ENCODE measurements at places on chromosomes 16 and 17.

DNA sequence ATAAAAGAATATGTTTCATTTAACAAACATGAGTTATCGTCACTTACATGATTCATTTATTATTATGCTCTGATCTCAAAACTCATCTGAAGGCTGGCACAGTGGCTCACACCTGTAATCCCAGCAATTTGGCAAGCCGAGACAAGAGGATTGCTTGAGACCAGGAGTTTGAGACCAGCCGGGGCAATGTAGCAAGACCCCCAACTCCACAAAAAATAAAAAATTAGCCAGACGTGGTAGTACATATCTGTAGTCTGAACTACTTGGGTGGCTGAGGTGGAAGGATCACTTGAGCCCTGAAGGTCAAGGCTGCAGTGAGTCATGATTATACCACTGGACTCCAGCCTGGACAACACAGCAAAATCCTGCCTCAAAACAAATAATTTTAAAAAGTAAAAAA lies 16.0 kb downstream of the APPBP2 start:
- DNase-seq, result no peak

- peak; percentile 92 for DNase-seq
These were observed 54.4 kb upstream of the ICAM2 start for GRCh38 chr17:64074704-64075426.

DNA sequence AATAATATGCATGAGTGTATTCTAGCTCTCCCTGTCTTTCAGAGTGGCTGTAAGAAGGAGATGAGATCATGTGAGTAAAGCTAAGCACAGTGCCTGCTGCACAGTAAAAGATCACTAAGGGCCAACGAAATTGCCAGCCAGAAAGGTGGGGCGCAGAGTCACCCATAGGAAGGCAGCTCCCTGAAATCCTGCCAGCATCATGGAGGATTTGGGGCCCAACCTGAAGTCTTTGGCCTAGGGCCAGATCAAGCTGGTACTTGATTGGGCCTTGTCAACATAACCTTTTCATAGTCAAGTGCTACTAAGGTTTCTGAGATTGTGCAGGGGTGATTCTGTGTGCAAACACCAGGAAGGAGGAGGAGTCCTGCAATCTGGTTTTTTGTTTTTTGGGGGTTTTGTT lies 16.5 kb downstream of the SCNN1B start:
- DNase-seq, result no peak

DNA sequence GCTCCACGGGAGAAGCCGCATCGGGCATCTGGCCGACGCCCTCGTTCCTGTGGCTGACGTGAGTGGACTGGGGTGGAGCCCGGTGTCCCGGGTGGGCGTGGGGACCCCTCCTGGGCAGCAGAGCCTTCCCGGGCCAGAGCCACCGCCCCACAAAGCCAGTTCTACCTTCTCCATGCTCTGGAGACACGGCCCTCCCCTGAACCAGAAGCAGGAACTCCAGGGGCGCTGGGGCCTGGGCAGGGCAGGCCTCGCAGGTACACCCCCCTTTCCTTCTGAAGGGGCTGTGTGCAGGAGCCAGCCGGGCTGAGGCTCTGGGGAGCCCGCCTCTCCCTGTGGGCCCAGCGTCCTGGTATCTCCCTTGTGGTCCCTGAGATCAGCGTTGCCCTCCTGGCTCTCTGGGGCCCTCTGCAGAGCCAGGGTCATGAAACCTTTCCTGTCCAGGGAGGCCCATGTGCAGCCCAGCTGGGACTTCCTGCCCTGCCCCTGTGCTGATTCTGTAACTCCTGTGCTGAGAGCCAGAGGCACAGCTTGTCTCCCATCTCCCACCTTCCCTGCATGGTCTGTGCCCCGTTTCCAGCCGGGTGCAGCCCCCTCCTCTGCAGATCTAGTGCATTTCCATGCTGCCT lies 6.5 kb downstream of the PIGQ start:
- DNase-seq, result no peak

DNA sequence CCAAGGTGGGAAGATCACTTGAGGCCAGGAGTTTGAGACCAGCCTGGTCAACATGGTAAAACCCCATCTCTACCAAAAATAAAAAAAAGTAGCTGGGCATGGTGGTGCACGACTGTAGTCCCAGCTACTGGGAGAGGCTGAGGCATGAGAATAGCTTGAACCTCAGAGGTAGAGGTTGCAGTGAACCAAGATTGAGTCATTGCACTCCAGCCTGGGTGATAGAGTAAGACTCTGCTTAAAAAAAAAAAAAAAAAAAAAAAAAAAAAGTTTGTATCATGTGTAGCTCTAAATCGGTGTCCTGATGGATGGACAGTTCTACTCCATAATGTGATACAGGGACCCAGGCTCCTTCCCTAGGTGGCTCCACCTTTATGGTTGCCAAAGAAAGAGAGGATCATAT lies 497.1 kb upstream of the RBFOX1 start:
- no peak for DNase-seq

DNA sequence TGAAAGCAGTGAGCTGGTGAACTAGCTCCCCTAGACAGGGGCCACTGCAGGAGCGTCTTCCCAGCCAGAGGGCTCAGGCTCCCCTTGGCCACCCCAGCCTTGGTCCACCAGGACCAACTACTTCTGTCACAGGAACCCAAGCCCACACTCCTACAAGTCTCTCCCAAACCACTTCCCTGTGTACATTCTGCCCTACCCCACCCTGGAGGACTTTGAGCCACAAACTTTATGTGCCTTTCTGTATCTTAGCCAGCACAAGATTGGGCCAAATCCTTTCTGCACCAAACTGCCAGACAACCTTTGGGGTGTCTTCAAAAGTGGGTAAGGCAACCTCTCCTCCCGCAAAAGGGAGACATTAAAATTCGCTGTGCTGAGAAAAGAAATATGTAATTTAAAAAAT lies 31.6 kb downstream of the EFCAB5 start:
- DNase-seq, result no peak

- no peak for DNase-seq
These were observed 10.1 kb downstream of the THRA start for GRCh38 chr17:40072735-40073346.

DNA sequence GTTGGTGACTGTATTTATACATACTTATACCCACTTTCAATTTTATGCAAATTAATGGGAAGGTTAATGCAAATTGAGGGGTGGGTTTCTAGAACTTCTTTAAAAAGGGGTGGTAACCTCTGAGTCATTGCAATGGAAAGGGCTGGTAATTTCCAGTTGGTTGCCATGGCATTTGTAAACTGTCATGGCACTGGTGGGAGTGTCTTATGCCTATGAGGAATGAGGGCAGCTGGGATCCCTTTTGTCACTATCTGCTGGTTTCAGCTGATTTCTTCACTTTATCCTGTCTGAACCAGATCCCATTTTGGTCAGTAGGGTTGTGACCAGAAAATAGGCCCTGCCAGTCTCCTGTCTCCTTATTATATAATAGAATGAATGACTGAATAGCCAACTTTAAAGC lies 1006.7 kb upstream of the GOT2 start:
- no peak for DNase-seq

DNA sequence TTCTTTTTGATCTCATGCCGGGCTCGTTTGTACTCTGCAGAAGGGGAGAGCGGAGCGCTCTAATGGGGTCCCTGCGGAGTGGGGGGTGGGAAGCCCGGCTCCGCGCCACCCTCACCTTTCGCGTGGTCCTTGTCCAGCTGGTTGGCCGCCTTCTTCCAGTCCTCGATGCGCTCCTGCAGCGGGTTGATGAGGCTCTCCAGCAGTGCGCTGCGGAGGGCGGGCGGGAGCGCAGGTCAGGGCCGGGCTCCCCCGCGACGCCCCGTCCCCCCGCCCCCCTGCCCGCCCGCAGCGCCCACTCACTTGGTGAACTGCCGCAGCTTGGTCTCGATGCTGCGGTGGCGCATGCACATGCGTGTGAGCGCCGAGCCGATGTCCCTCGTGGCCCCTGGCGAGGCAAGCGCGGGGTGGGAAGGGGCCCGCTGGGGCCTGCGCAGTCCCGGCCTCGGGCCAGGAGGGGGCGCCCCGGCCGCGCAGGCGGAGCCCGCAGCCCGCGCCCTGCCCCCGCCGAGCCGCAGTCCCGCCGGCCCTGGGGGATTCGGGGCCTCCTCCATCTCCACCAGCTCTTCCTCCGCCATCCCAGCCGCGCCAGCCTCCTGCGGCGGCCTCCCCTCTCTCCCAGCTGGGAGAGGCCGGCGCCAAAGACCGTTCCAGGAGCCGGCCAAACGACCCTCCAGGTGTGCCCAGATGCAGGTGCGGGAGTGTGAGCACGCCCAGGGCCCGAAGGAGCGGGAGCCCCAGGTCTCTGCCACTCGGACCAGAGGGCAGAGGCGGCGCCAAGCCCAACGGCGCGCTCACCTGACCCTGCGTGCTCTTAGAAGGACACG lies 6.0 kb downstream of the MTSS2 start:
- DNase-seq, result no peak

- no peak for DNase-seq
These were observed 4.9 kb upstream of the CBX4 start for GRCh38 chr17:79843816-79844800.

- DNase-seq, result no peak
These were observed 50.5 kb downstream of the PSMD12 start for GRCh38 chr17:67315865-67316264.

- DNase-seq, result no peak
These were observed at the start of gene CDH13 for GRCh38 chr16:82626791-82627261. Gene CDH13, plus strand, starts transcription at chr16:82626969.

GRCh38 chr16:75225678-75226515 lies 7.1 kb downstream of the CTRB1 start:
- DNase-seq, result no peak

DNA sequence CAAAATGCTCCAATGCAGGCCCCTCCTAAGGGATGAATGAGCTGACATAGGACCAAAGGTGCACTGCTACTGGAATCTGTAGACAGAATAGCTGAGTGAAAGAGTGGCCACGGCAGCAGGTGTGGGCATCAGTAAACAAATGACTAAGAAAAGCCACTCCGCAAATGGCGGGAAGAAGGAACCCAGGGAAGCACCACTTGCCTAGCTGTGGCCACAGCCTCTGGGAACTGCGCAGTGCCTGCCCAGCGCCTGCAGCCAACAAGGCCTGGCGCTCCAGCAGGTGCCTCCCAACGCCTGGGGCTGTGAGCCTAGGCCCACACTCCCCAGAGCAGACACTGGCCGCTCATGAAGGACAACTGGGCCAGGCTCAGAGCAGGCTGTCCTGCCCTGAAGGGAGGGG lies 11.8 kb downstream of the PEMT start:
- DNase-seq, result no peak

DNA sequence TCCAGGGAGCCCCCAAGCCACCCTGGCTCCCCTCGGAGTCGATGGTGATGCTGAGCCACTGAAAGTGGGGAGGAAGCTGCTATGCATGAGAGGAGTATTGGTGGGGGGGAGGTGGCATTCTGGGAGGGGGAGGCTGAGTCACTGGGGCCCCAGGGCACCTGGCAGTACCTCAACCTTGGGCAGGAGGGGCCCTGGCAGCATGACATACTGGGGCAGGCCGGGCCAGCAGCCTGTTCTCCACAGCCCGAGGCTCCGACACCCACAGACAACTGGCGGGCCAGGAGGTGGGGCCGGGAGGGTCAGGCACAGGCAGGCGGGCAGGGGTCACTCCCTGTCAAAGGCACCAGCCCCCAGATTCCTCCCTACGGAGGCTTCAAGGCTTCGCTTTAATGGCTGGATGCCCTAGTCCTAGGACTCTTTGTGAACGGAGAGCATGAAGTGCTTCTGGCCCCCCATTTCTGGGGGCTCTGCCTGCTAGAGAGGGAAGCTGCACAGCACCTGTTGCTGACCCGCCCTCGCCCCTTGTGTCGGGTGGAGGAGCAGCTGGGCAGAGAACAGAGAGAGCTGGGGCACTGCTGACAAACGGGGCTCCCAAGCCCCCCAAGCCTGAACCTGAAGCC lies 928 bp downstream of the CASKIN2 start:
- no peak for DNase-seq

GRCh38 chr16:82684256-82684655 lies 57.5 kb downstream of the CDH13 start:
- DNase-seq, result no peak

DNA sequence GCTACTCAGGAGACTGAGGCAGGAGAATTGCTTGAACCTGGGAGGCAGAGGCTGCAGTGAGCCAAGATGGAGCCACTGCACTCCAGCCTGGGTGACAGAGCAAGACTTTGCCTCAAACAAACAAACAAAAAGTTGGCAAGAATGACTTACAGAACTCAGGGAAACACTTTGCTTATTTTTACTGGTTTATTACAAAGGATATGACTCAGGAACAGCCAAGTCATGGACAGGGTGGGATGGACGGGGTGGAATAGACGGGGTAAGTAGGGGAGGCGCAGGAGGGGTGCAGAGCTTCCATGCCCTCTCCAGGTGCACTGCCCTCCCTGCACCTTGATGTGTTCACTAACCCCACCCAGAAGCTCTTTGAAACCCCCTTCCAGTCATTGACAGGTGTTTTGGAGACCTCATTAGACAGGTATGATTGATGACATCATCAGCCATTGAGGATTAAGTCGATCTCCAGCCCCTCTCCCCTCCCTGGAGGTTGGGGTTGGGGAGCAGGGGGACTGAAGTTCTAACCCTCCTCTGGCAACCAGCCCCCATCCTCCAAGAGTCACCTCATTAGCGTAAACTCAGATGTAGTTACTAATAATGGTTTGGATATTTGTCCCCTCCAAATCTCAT lies 41.3 kb upstream of the ZCCHC14 start:
- DNase-seq, result no peak

DNA sequence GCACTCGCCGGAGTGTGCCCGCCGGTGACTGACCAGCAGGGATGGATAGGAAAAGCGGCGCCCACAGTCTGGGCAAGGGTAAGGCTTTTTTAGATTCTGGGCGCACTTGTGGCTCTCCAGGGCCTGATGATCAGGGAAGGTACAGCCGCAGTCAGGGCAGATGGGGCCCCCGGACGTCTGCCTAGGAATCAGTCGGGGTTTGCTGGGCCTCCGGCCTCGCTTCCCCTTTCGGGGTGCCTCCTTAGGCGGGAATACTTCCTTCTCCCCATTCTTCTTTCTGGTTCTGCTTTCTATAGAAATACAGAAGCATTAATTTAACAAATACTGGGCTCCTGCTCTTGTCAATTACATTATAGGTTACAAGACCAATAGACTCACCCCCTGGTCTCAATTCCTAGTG lies 5.0 kb downstream of the ZNF689 start:
- no peak for DNase-seq

GRCh38 chr17:29299031-29299430 lies 5.1 kb upstream of the NUFIP2 start:
- DNase-seq, result no peak

DNA sequence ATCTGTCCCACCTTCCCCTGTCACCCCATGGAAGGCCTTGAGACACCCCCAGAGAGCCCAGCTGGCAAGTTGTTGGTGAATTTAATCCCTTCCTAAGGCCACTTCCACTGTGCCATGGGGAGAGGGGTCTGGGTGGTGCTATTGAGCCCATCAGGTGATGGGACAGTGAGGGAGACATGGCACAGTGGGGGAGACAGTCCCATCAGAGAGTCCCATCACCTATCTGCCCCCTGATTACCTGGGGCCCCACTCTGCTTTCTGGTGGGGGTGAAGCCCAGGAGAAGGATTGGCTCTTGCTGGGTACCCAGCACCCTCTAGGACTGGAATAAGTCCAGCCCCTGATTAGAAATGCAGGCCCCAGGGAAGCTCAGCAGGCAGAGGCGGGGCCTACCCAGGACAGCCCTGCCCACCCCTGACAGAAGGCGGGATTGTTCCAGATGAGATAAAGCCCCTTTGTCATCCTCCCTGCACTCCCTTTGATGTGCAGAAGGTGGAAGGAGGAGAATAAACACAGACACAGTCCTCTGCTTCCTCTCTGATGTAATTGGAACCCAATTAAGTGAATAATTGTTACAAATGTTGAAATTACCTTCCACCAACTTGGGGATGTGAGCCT lies 18.9 kb downstream of the TMEM132E start:
- DNase-seq, result no peak

- DNase-seq, result no peak
These were observed 33.7 kb downstream of the PEMT start for GRCh38 chr17:17557796-17558195.

- DNase-seq, result no peak
These were observed 219.5 kb downstream of the MSI2 start for GRCh38 chr17:57475796-57476195.

- no peak for DNase-seq
These were observed 9.3 kb upstream of the SLC16A5 start for GRCh38 chr17:75078284-75079022.
